ENCODE measurements at places on chromosomes 2 and 18.

DNA sequence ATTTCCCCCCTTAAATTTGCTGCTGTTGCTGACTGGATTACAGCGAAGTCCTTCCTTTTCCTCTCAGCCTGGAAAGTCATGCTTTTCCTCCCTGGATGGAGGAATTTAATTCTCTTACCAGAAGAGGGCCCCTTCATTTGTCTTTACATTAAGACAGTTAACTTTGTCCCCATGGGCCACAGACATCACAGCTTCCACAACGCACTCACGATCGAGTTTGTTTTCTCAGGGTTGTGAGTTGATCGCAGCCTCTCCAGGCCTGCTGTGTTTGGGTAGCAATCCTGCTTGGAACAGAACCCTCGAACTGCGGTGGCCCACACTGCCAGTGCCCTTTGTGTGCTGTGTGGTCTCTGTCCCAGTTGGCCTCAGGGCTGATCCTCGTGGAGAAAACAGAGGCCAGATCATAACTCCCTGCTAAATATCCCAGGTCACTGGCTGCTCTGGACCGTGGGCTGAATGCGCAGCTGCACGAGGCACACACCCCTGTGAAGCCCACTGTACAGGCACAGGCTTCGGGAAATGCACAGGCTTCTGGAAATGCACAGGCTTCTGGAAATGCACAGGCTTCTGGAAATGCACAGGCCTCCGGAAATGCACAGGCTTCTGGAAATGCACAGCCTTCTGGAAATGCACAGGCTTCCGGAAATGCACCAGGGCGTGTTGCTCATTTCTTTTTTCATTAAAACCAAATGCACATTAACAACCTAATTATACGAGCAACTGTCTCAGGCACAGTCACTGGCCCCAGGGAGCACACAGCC is 2.2 kb upstream of the PDIA6 start:
- DNase-seq = peak; percentile 83

DNA sequence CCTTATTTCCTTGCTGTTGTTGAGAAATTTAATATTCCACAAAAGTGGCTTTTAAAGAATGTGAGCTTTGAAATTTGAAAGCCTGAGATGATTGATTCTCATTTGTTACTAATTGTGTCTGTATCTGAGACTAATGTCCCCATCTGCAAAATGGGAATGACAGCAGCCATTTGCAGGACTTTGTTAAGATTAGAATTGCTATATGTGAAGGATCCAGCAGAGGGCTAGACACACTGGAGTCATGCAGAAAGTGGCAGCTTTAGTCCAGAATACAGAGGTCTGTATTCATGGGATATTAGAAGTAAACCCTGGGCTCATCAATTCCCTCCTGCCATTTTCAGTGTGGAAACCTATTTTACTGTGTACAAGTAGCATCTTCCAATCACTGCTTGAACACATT is 296.5 kb upstream of the GYPC start:
- no peak for DNase-seq

GRCh38 chr18:32095192-32095899 is 3.7 kb downstream of the RNF138 start:
- no peak for DNase-seq

DNA sequence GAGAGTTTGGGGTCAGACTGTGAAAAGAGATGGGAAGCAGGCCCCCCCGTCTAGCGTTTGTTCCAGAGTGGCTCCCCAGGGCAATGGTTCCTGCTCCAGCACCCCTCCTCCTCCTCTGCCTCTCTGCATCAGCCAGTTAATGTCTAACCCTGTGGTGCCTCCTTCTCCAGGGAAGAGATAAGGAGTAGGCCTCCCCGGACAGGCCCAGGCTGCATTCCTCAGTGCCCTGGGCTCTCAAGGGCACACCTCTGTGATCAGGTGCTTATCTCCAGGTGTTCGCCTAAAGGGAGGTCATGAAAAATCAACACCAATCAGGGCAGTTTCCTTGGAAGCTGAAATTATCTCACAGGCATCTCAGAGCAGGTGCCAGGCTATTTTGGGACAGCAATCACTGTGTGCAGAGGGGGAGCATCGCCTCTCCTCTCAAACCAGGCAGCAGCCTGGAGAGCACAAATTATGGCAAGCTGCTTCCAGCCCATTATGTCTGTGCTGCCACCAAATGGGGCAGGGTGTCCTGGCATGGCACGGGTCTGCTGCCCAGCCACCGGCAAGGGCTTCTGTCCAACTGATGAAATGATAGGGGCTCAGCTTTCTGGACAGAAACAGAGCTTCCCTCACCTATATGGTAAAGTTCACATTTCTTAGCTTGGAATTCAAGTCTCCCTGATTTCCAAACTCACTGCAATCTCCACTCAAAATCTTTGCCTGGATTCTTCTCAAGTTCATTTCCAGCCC is 255.8 kb upstream of the SLC14A2 start:
- no peak for DNase-seq

GRCh38 chr2:102238778-102239177 is 52.0 kb downstream of the IL1RL2 start:
- no peak for DNase-seq

DNA sequence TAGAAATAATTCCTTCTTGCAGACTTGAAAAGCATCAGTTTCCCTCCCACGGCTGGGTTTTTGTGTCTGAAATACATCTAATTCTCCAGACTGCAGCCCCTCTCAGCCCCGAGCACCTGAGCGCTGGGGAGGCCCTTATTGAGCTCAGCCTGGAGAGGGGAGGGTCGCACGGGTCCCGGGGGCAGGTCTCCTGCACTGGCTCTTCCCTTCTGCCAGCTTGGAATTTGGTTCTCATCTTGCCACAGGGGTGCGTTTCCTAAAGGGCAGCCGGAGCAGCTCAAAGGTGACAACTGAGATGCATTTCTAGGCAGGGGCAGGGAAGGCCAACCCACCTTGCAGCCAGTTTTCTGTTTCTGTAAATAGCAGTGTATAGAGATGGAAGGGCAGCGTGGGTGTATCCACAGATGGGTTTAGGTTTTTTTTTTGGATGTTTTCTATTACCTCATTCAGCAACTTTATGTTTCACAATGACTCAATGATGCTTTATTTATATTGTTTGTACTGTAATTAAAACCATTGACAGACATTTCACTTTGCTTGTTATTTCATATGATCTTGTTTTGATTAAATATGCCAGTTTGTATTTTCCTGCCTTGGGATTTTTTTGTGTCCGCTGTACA is 37.0 kb downstream of the GBX2 start:
- DNase-seq = no peak

- no peak for DNase-seq
Measured at GRCh38 chr2:230924092-230924469, 961 bp downstream of the GPR55 start.

DNA sequence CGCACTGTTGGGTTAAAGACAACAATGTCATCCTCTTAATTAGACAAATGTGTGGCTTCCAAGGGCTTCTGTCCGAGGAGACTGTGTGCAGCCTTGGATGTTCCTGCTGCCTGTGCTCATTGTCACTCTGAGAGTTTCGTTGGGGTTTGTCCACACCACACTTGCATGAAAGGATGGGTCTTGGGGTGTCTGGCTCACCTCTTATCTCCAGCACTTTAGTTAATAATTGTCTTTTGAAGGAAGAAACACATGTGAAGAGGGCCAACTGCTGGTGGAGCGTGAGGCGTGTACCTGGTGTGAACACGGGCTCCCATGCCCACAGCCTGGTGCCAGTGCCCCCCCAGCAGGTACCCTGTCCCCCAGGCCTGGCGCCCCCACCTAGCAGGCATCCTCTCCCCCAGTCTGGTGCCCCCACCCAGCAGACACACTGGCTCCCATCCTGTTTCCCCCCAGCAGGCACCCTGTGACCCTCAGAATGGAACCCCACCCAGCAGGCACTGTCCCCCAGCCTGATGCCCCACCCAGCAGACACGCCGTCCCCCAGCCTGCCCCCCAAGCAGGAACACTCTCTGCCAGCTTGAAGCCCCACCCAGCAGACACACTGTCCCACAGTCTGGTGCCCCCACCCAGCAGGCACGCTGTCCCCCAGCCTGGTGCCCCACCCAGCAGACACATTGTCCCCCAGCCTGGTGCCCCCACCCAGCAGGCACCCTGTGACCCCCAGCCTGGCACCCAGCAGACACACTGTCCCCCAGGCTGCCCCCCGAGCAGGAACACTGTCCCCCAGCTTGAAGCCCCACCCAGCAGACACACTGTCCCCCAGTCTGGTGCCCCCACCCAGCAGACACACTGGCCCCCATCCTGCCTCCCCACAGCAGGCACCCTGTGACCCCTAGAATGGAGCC is 96.3 kb upstream of the TMEM18 start:
- DNase-seq = no peak

DNA sequence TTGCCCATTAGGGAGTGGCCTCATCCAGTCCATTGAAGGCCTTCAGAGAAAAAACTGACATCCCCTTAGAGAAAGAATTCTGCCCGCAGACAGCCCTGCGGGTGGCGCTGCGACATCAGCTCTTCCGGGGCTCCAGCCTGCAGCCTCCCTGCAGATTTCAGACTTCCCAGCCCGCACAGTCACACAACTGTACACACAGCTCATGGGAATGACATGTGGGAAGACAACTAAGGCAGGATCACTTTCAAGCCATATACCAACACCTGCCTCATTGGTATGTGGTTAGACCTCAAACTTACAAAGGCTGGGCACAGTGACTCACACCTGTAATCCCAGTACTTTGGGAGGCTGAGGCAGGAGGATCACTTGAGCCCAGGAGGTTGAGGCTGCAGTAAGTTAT is 24.8 kb upstream of the TUBB6 start:
- DNase-seq = no peak

- no peak for DNase-seq
Measured at GRCh38 chr2:134020608-134021007, 233.3 kb upstream of the MGAT5 start.

- DNase-seq = no peak
Measured at GRCh38 chr2:237097911-237098702, 12.4 kb downstream of the COPS8 start.

Measured in SK-N-MC (cell line).